ENCODE measurements at places on chromosomes 16 and 17.

DNA sequence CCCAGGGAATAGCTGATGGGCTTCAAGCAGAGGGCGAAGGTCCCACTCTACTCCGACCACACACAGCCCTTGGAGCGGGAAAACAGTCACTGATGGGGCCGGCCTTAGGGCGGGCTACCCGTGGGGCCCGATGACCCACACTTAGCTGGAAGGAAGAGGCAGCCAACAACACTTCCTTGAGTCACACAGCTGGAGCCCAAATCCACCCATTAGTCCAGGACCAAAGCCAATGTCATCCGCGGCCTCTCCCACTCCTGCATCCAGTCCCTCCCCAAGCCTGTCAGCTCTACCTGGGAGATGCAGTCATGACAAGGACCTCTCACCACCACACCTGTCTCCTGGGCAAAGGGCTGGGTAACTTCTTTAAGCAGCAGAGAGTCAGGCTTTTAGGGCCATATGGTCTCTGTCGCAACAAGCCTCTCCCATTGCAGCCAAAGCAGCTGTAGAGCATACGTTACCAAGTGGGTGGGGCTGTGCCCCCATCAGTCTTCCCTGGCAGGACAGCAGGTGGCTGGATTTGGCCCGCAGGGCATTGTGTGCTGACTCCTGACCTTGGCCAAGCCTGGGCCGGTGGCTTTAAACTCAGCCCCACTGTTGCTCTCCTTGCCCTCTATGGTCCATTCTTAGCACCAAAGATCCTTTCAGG lies 110.7 kb downstream of the SOCS1 start:
- no peak for DNase-seq

DNA sequence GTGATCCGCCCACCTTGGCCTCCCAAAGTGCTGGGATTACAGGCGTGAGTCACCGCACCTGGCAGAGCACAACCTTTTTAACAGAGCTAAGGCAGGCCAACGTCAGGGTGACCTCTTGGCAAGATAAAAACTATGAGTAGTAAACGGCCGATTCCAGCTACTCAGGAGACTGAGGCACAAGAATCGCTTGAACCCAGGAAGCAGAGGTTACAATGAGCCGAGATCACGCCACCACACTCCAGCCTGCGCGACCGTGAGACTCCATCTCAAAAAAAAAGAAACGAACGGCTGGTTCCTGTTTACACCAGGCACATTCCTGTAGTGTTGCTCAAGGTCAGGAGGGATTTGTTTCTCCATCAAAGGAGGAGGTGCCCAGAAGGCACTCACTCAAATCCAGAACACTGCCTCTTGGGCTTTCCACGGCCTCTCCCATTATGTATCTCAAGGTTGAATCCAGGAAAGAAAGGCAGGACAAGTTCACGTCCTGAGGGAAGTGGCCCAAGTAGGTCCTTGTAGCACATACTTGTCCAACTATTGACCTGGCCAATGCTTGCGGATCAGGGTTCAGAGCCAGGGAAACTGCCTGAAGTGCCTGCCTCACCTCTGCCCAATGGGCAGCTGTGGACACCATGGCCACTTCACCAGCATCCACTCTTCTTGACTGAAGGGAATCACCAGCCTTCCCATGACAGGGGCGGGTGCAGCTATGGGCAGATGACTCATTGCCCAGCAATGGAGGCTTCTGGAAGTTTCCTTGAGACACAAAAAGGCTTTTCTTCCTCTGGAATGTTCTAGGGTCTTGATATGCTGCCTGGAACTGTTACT lies 13.5 kb downstream of the KNOP1 start:
- DNase-seq: no peak

- DNase-seq: no peak
Observed at GRCh38 chr17:13491916-13492736, 109.6 kb downstream of the HS3ST3A1 start.

DNA sequence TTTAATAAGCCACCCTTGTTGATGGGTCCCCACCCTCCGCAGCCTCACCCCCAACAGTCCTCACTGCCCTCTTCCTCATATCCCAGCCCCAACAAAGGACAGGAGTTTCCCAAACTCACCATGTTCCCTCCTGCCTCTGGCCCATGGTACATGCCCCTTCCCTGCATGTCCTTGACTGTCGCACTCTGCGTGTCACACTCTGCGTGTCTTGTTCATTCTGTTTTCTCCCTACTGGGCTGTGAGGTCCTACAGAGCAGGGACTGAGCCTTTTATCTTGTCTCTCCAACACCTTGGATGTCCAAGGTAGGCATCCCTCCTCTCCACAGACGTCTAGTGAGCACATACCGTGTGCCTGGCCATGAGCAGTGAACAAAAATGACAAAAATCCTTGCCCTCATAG lies 154.7 kb downstream of the SOCS1 start:
- peak; percentile 34 for DNase-seq

- no peak for DNase-seq
Observed at GRCh38 chr17:27438348-27438998, 17.8 kb upstream of the KSR1 start.

DNA sequence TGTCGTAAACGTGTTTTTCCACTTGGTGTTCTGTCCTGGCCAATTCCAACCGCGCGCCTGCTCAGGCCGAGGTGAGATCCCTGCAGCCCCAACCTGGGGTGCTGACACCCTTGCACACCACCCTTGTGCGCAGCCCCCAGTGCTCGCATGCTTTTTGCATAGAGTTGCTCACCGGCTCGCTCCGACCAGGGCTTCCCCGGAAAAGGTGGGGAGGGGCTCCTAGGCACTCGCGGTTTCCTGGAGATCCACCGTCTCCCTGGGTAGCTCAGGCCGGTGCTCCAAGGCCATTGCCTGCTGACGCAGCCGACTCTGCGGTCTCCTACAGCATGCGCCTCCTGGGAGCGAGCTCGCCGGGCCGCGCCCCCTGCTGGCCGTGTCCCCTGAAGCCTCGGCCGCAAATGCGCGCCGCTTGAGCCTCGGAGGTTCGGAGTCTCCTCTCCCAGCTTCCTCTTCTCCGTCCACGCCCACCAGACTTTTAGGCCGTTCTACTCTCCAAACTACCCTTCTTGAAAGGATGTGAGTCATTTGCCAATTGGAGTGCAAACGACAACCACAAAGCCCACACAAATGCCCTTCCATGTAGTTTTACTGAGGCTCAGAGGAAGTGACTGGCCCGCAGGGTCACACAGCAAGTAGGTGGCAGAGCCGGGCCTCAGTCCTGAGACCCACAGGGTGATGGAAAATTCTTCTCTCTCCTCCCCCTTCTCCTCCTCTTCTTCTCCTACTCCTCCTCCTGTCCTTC lies 7.2 kb upstream of the PDP2 start:
- peak; percentile 97 for DNase-seq

GRCh38 chr16:52561910-52562741 lies 15.2 kb upstream of the TOX3 start:
- DNase-seq: no peak

DNA sequence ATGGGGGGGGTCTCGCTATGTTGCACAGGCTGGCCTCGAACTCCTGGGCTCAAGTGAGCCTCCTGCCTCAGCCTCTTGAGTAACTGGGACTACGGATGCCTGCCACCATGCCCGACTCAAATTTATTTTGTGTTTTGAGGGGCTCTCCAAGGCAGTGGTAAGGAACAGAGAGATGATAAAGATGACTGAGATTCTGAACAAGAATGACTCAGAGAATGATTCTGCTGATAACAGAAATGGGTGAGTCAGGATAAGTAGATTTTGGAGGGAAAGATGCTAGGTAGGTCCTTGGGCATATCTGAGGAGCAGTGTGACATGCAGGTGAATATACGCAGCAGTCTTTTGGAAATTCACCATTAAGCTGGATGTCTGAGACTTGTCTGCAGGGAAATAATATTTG lies 2.6 kb downstream of the TMEM220 start:
- peak; percentile 34 for DNase-seq

GRCh38 chr16:3413730-3414379 lies 12.8 kb downstream of the ZNF174 start:
- DNase-seq: no peak

DNA sequence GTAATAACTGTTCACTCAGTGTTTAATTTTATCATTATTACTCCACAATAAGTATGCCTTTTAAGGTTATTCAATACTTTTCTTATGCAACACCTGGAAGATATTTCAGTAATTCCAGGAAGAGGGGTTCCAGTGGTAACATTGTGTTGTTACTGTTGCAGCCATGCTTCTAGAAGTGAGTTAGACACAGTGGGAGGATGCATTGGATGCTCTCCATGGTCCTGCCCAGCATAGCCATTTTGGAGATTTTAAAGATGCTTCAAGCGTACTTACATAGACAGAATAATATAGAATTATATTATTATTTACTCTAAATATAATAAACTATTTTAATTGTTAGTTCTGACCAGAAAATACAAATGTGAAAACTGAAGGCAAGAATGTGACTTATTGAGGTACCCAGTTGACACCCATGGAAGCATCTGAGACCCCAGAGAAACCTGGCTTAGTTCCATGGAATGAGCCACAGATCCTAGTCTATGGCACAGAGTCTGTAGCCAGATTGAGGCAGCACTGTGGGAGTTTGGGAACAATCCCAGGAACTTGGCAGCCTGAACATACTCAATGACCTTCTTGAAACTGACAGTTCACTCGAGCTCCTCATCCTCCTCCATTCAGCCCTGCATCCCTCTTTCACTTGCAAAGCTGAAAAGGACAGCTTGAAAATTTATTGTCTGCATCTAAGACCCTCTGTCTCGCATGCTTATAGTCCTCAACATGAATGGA lies 190.1 kb upstream of the HS3ST4 start:
- DNase-seq: no peak

- DNase-seq: no peak
Observed at GRCh38 chr17:73003487-73003886, 89.0 kb downstream of the SLC39A11 start.

DNA sequence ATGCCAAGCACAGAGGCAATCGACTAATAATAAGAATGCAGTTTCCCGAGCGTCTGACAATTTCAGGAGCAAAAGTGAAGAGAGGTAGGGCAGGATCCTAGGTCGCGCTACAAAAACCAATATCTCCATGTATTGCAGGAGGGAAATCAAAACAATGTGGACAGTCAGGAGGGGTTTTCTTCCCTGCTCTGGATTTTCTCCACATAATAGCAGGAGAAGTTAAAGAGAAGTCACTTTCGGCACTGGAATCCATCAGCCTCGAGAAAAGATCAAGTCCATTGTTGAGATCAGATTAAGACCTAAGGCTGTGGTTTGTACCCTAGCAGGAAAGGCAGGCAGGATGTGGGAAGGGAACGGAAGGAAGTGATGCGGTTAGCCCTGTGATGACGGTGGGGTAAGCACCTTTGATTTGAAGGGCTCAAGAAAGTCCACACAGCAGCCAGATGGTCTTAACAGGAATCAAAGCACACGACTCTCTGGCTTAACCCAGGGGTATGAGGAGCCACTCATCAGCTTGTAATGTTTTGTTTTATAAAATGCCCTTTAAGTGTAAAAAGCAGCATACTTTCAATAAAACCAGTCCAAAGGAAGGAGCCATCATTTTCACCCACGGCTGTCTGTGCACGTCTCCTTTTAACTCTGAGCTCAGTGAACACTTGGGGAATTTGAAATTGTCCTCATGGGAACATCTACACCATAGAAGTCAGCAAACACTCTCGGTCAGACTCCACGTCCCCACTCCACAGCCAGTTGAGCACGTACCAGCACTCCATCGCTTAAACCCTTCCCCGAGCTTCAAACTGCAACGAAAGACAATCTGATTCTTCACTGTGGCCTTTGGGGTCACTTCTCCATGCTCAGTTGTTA lies 15.8 kb upstream of the AKTIP start:
- peak; percentile 81 for DNase-seq
